ENCODE measurements at places on chromosomes 2 and 18.

GRCh38 chr2:236682651-236683422, 113.2 kb downstream of the ACKR3 start:
- peaks cover 20% of the 10 kb centered on the region for H3K4me1 ChIP-seq
- no peaks in the 10 kb centered on the region for H3K36me3 ChIP-seq
- no peak overlapping the region for H3K4me3 ChIP-seq
- H3K27ac ChIP-seq = 0 out of 2 replicates have a peak overlapping the region, but pooled peaks have one; percentile 20
- H3K27me3 ChIP-seq = no peaks in the 10 kb centered on the region
- DNase-seq = peak; percentile 51

DNA sequence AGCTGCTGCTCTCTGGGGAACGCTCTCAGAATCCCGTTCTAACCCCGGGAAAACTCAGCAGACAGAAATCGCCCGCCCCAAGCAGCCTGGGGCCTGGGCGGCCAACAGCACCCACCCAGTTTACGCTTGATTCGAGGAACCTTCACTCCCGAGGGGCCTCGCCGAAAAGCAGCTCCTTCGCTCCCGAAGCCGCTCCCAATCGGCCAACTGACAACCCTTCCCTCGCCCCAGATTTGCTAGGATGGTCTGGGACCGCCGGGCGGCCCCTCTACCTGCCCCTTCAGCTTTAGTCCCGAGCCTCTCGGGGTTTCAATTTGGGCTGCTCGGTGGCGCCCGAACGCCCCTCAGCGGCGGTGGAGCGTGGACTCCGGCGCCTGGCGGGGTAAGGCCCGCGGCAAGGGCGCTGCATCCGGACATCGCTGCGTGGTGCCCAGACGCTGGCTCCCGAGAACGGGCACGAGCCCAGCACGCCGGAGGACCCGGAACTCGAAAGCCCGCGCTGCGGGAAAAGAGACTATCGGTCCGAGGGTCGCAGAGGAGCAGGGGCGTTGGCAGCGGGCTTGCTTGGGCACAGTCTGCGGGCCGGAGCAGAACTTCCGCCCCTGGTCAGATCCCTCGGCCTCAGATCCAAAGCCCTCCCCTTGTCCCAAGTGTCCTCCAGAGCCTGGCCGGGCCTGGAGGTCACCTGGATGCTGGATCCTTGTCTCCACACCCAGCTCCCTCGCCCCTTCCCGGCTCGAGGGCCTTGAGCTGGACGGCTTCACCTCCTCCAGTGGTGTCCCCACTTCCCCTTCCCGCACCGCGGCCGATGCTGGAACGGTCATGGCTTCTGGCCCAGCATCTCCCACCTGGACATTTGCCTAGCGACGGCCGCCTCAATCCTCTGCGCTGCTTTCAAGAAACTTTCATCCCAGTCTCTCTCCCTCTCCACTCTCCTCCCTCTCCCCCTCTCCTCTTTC, 3.0 kb upstream of the OTX1 start:
- no peak overlapping the region for H3K4me3 ChIP-seq
- H3K27ac ChIP-seq = no peak overlapping the region
- H3K36me3 ChIP-seq = no peaks in the 10 kb centered on the region
- H3K27me3 ChIP-seq = no peaks in the 10 kb centered on the region

DNA sequence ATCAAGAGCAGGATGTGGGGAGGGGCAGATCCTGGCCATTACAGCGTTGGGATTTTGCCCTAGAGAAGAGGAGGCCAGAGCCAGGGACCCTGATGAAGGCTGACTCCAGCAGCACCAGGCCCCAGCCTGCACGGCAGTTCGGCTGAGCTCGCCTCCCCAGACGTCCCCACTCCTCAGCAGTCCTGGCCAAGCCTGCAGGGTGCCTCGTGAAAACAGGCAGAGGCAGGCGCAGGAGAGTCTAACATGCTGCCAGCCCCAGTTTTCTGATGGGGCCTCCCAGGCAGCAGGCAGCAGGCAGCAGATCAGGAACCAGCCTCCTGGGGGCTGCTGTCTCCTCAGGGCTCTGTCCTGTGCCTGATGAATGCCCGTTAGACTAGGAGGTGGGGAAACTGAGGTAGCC, 19.7 kb upstream of the GLI2 start:
- no peaks in the 10 kb centered on the region for H3K27me3 ChIP-seq
- no peak for DNase-seq
- no peaks in the 10 kb centered on the region for H3K36me3 ChIP-seq
- H3K27ac ChIP-seq = no peak overlapping the region
- H3K4me3 ChIP-seq = no peak overlapping the region
- H3K4me1 ChIP-seq = no peaks in the 10 kb centered on the region

DNA sequence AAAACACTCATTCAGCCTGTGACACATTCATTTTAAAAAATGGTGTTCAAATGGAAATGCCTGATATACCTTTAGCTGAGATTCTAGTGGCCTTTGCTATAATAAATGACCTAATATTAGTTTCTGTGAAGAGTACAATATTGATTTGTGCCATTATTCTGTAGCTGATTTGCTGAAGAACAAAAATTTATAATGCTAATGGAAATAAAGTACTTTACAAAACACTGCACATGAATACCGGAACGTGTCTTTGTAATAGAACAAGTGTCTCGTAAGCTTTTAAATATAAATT, 138.7 kb downstream of the WDR7 start:
- H3K27ac ChIP-seq = no peak overlapping the region
- no peaks in the 10 kb centered on the region for H3K27me3 ChIP-seq
- no peaks in the 10 kb centered on the region for H3K36me3 ChIP-seq
- DNase-seq = no peak

DNA sequence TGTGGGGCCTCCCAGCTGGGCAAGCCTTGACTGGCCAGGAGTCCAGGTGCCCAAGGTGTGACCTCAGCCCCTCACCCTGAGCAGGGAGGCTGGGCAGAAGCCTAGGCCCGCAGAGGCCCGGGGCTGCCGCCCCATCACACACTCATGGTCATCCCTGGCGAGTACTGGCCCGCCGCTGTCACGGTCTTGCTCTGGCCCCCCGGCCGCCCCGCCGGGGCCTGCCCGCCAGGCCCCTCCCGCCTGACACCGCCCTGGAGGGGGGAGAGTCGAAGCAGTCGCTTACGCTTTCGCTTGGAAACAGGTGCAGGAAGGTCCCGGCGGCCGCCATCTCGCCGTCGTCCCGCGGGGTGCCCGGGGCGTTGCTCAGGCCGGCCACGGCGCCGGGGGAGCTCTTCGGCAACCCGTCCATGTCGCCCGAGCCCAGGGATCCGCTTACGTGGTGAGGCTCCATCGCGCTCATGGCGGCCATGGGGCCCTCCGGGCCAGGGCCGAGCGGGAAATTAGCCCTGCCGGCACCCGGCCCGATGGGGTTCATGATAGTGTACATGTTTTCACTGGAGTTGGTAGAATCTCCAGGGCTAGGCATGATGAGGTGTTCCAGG, 26.6 kb upstream of the ANKRD62 start:
- no peaks in the 10 kb centered on the region for H3K4me1 ChIP-seq
- DNase-seq = no peak
- H3K4me3 ChIP-seq = no peak overlapping the region
- H3K27ac ChIP-seq = no peak overlapping the region

DNA sequence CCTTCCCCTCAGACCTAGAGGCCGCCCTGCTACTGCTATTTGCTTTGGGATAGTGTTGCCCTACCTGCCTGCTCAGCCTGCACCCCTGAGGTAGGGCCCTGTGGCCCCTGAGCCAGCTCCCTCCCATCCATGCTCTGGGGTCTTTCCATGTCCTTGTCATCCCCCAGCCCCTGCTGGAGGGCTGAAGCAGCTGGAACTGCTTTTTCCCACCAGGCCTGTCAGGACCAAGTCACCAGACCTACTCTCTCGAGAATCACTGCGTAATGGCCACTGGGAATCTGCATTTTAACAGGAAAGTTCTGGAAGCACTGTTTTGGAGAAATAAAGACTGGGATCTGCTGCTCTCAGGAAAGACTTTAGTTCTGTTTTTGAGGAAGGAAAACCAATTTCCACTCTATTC, 20.2 kb upstream of the SLC35F6 start:
- no peak overlapping the region for H3K4me3 ChIP-seq
- no peak for DNase-seq
- no peaks in the 10 kb centered on the region for H3K36me3 ChIP-seq
- H3K27me3 ChIP-seq = no peaks in the 10 kb centered on the region
- no peaks in the 10 kb centered on the region for H3K4me1 ChIP-seq

GRCh38 chr18:55732227-55733106, 144.5 kb upstream of the TCF4 start:
- H3K4me1 ChIP-seq = no peaks in the 10 kb centered on the region

DNA sequence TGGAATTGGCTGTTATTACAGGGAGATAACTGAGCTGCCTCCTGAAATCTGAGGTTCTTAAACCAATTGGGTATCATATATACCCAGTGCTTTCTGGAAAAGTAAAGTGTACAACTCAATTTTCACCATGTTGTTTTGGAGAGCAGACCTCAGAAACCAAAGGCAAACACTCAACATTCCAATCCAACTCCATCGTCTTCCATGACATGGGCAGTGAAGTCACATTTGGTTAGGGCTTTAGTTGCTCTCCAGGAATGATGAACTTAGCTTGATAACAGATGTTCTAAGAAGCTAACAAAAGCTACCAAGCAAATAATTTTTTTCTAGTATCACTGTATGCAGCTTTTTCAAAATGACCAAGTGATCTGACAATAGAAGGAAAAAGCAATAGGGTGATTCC, 107.0 kb upstream of the SLC35G4 start:
- H3K27me3 ChIP-seq = peaks cover 9% of the 10 kb centered on the region
- no peak overlapping the region for H3K4me3 ChIP-seq
- no peaks in the 10 kb centered on the region for H3K36me3 ChIP-seq
- peaks cover 15% of the 10 kb centered on the region for H3K4me1 ChIP-seq

GRCh38 chr2:8277921-8278571, 403.8 kb upstream of the ID2 start:
- 0 out of 2 replicates have a peak, but pooled peaks cover 4% of the 10 kb centered on the region for H3K4me1 ChIP-seq
- H3K27ac ChIP-seq = no peak overlapping the region
- no peak overlapping the region for H3K4me3 ChIP-seq
- H3K27me3 ChIP-seq = no peaks in the 10 kb centered on the region

DNA sequence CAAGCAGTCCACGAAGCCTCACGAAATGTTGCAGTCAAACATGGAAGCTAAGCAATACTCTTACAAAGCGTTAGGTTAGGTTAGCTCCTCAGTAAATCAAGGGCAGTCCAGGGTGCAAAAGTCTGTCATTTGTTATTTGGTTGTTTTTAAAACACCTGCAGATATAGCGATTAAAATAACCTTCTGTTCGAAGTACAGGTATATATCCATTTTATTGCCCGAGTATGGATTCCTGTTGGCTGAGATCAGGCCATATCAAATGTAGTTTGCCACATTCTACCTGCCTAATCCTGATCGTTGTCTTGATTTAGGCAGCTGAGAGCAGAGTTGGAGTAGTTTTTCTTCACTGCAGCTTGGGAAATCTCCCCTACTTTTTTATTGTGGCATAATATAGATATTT, 99.5 kb upstream of the EPB41L3 start:
- H3K27me3 ChIP-seq = peaks cover 25% of the 10 kb centered on the region
- H3K27ac ChIP-seq = no peak overlapping the region
- H3K4me3 ChIP-seq = no peak overlapping the region
- DNase-seq = no peak
- no peaks in the 10 kb centered on the region for H3K36me3 ChIP-seq
- no peaks in the 10 kb centered on the region for H3K4me1 ChIP-seq

GRCh38 chr18:473802-474201, 26.7 kb downstream of the COLEC12 start:
- no peak overlapping the region for H3K4me3 ChIP-seq
- H3K27ac ChIP-seq = no peak overlapping the region
- H3K36me3 ChIP-seq = no peaks in the 10 kb centered on the region
- DNase-seq = no peak
- peaks cover 12% of the 10 kb centered on the region for H3K4me1 ChIP-seq

DNA sequence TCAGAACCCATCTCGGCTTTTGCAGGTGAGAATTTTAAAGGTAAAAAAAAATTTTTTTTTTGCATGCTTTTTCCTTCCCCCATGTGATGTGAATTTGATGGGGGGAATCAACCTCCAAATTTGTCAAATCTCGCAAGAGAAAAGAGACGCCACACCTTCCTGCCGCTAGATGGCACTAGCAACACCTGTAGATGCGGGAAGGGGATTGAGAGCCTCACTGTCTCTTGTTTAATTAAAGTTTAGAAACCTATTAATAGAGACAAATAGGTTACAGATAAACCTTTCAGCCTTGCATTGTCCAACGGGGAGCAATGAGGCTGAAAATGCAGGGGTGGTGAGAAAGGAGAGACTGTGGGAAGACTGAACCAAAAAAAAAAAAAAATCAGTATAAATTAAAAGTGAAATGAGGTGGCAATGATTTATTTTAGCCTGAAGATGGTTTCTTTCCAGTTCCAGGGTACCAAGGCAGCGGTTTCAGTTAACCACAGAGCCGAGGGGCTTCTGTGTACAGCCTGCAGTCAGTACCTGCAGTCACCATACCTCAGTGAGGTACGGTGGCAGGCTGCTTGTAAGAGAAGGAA, 84.6 kb downstream of the NRP2 start:
- no peaks in the 10 kb centered on the region for H3K36me3 ChIP-seq
- H3K27me3 ChIP-seq = no peaks in the 10 kb centered on the region
- H3K4me3 ChIP-seq = no peak overlapping the region
- H3K27ac ChIP-seq = no peak overlapping the region
- peaks cover 18% of the 10 kb centered on the region for H3K4me1 ChIP-seq

DNA sequence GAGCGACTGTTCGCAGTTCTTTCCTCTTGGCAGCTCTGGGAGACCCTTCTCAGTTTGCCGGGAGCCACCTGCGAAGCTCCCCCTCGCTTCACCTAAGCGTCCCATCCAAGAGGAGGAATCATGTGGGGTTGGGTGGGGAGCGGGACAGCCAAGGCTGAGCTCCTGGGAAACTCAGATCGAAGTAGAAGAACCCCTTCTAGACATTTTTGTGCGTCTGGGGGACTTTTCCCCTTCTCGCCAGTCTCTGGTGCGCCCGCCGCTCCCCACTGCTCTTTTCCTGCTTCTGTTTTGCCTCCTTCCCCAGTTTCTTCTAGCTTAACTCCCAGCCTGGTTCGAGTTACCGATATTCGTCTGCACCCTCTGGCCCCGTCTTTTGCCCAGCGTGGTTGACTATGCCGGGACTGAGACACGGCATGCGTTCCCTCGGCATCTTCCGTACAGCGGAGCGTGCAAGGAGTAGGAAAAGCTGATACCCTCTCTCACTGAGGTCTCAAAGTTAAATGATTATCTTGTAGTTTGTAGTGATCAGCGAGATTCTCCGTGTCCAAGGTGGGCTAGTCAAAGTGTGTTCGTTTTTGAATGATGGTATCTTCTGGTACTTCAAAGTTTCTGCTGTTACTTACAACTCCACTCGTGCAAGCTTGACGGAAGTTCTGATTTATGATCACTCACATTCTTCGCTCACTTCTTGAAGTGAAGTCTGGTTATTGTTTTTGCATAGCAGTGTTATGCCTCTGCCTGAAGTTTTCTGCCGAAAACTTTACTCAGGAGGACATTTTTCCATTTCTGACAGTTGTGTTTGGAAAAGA, 664 bp downstream of the CAMKMT start:
- H3K4me3 ChIP-seq = peak overlapping the region; percentile 94
- no peaks in the 10 kb centered on the region for H3K27me3 ChIP-seq
- no peaks in the 10 kb centered on the region for H3K36me3 ChIP-seq
- peaks cover 26% of the 10 kb centered on the region for H3K4me1 ChIP-seq
- peak overlapping the region; percentile 88 for H3K27ac ChIP-seq
- DNase-seq = peak; percentile 52

- no peak overlapping the region for H3K4me3 ChIP-seq
- no peaks in the 10 kb centered on the region for H3K36me3 ChIP-seq
- H3K27me3 ChIP-seq = peaks cover 21% of the 10 kb centered on the region
- DNase-seq = no peak
Observed at GRCh38 chr18:10965119-10965518, 184.2 kb downstream of the PIEZO2 start.
